ENCODE measurements at places on chromosomes 11 and 22. TPM values are rescaled to one million over a fixed set of nuclear protein-coding genes. Genes with fewer than 3 reads are reported as not detected.
A peak's percentile ranks its signal among the peaks of the same experiment; 100 is the strongest.

GRCh38 chr11:66111158-66111557 is 41.1 kb downstream of the PACS1 start:
- DNase-seq = no peak

Gene RGL4
- total RNA-seq = not detected

- DNase-seq = no peak
Observed at GRCh38 chr11:96393753-96394348, 4.0 kb downstream of the JRKL start.

Gene CRY2
- total RNA-seq = 14.9 TPM

- no peak for DNase-seq
Observed at GRCh38 chr11:12770435-12770834, 96.2 kb downstream of the TEAD1 start.

DNA sequence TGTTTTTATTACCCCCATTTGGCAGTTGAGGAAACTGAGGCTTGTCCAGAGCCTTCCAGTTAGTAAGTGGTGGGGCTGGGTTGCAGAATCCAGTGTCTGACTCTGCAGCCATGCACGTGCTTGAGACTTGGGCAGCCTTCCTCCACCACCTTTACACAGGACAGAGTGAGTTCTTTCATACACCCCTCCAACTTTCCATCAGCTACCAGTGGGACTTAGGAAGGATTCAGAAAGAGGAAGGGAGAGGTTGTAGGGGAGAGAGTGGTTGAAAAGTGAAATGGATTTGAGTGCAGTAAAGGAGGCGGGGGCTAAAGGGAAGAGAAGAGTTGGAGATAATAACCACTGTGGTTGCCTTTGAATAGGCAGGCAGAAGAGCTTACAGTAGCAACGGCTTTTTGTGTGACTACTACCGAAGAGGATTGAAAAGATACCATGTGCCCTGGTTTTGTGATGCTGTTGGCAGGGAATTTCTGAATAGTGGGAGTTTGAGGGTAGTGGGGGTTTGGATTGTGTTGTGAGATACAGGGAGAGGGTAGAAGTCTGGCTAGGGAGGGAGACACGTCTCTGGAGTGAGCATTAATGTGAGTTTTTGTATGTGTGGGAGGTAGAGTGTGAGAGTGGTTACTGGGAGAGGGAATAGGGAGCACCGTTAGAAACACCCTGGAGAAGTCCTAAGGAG is 1.7 kb downstream of the UVRAG start:
- DNase-seq = no peak

GRCh38 chr11:133414506-133414905 is 117.8 kb downstream of the OPCML start:
- DNase-seq = no peak

DNA sequence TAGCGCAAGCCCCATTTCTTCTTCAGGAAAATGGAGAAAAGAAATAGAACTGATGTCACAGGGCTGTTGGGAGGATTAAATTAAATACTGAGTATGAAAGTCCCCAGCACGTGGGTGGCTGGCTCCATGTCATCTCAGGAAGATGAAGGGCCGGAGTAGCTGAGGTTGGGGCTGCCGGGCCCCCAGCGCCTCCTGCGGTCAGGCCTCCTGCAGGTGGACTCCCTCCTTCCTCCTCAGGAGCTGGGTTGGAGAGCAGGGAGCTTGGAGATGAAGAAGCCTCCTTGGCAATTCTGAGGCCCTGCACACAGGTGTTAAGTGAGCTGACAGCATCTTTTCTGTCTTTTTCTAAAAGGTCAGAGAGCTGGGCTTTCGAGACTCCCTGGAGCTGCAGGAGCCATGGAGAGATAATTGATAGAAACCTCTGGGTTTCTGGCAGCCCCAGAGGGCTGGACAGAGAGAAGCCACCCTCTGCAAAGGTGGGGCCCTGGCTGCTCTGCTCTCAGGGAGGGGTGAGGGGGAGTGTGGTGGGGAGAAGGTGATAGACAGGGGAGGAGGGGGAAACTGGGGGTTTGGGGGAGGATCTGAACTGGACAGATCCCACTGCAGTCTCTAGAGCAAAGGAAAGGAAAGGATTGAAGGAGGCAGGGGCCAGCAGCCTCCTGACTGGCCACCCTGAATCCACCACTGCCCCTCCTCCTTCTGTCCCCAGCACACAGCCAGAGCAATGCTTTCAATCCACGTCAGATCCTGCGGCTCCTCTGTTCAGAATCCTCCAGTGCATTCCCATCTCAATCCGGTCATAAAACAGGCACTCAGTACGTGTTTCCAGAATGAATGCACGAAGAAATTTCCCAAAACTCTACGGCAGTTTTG is 210.8 kb downstream of the CEP164 start:
- DNase-seq = no peak

- peak; percentile 25 for DNase-seq
Observed at GRCh38 chr11:127789927-127790326, 789.4 kb upstream of the KIRREL3 start.

Gene FGF19
- 0.73 TPM for total RNA-seq

DNA sequence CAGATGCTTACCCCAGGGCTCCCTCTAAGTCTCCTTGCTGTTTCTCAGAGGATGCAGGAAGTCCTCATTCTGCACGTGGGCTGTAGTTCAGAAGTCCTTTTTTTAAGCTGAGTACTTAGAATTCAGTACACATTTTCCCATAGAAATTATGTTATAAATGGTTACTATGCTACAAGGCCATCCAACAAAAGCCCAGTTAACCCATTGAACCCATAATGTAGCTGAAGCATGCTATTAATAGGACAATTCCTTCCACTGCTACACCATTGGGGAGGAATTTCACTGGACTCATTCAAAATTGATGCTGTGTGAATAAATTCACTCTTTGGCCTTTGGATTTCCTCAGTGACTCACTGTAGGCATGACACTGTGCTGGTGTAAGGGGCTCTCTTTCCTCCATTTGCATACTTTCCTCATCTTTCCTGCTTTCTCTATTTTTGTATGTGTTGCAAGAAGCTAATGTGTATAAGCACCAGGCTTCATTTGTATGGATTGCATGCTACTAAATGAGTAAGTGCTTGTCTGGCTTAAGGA is 148.0 kb downstream of the NTM start:
- DNase-seq = no peak

Gene CHRNA10
- total RNA-seq = 6.5 TPM

- no peak for DNase-seq
Observed at GRCh38 chr22:35307892-35308291, 8.2 kb downstream of the TOM1 start.

Gene C11orf91
- total RNA-seq = 5.8 TPM

Gene TP53I11
- total RNA-seq = 27.8 TPM

DNA sequence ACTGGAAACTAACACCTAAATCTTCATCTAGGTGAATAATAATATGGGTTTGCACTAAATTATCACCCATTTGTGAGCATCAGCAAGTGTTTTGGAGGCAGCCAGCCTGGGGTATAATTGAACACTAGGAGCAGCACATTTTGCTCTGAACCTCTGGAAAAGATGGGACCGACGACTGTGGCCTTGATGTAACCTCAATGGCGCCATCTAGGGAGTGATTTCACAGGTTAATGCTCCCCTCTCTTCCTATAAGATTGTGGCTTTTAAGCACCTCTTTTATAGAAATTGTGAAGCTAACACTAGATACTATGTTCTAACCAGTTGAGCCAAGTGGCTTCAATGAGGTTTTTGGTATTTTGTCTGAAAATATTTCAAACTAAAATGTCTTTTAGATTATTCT is 203.7 kb downstream of the NELL1 start:
- DNase-seq = no peak

DNA sequence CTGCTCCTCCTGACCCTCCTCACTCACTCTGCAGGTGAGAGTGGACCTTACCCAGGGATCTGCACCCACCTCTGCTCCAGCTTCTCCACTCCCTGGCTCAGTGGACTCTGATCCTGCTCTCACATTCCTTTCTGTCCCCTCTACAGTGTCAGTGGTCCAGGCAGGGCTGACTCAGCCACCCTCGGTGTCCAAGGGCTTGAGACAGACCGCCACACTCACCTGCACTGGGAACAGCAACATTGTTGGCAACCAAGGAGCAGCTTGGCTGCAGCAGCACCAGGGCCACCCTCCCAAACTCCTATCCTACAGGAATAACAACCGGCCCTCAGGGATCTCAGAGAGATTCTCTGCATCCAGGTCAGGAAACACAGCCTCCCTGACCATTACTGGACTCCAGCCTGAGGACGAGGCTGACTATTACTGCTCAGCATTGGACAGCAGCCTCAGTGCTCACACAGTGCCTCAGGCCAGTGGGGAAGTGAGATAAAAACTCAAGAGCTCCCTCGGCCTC is 29.7 kb upstream of the VPREB1 start:
- DNase-seq = no peak

GRCh38 chr22:28869736-28870135 is 13.6 kb upstream of the ZNRF3 start:
- DNase-seq = no peak

Gene MFRP
- not detected for total RNA-seq

- DNase-seq = no peak
Observed at GRCh38 chr11:27095059-27095458, 54.4 kb downstream of the BBOX1 start.
